Ascending aorta (tissue), 2 donors: ENCODE measurements at places on chromosomes 1 and 21.

DNA sequence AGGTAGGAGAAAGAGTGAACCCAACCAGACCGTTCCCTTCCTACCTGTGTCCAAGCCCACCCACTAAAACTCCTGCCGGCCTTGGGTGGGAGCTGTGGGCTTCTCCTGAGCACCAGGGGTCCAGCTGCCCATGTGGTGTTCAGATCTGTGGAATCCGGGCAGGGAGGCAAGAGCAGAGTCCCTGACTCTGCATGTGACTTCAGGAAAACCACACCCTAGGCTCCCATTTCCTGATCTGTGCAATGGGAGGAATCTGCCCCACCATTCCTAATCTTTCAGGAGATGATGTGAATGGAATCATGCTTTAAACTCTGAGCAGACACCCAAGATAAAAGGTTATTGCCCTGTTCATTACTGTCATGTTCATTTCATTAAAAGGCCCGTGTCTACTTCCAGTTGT is 27.6 kb downstream of the EIF2D start:
- no peaks in the 10 kb centered on the region for H3K27me3 ChIP-seq
- peaks cover 5% of the 10 kb centered on the region for H3K4me1 ChIP-seq
- no peak for DNase-seq
- no peak overlapping the region for H3K4me3 ChIP-seq
- peaks cover 50% of the 10 kb centered on the region for H3K36me3 ChIP-seq

- no peaks in the 10 kb centered on the region for H3K36me3 ChIP-seq
- H3K27me3 ChIP-seq: no peaks in the 10 kb centered on the region
- H3K4me3 ChIP-seq: no peak overlapping the region
Observed at GRCh38 chr1:11682287-11682771, 1.4 kb upstream of the MAD2L2 start.

DNA sequence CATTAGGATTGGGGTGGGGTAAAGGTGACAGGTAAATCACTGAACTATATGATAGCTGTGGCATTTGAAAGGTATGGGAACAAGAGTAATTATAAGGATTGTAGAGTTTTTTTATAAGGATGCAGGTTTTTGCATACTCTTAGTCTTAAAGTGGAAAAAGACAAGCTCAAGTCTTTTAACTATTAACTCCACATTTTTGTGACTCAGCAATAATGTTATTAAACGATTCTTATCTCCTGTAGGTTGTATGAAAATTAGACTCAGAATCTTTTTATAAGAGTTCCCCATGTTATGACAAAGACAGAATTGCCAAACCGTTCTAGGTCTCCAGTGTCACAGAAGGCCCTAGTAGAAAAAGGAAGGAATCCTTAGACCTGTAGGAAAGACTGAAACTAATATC is 49.9 kb upstream of the TTLL7 start:
- no peaks in the 10 kb centered on the region for H3K36me3 ChIP-seq
- H3K4me1 ChIP-seq: no peaks in the 10 kb centered on the region
- H3K27me3 ChIP-seq: no peaks in the 10 kb centered on the region
- H3K4me3 ChIP-seq: no peak overlapping the region

DNA sequence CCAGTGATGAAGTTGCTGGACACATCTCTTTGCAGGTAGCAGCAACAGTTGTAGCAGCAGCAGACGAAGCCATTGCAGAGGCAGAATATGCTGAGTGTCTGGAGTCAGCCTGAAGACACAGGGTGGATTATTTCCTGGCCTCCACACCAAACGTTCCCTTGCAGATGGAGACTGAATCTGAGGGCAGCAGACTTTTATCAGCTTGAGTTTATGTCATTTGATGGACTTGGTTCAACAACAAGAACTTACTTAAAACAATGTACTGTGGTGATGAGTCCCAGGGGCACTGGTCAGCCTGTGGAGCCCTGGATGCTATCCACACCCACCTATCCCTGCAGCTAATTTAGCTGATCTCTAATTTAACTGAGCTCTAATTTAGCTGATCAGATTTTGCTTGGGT is 17.1 kb upstream of the MPZL1 start:
- no peaks in the 10 kb centered on the region for H3K4me1 ChIP-seq
- no peaks in the 10 kb centered on the region for H3K27me3 ChIP-seq
- DNase-seq: no peak
- no peak overlapping the region for H3K27ac ChIP-seq
- no peaks in the 10 kb centered on the region for H3K36me3 ChIP-seq

DNA sequence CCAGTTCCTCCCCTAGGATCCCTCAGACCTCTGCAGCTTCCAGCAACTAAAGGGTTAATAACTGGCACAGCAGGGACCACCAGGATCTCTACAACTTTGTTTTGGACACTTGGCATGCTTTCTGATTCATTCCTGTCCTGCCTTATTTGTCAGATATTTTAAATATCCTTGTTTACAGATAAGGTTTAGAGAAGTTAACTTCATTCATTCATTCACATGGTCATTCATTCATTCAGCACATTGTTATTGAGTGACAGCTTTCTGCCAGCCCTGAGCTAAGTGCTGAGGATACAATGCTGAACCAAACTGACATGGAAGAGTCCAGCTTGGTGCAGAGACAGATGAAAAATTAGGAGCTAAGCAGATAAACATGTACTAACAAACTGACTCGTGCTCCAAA is 8.8 kb upstream of the PHC2 start:
- H3K27me3 ChIP-seq: no peaks in the 10 kb centered on the region
- no peaks in the 10 kb centered on the region for H3K4me1 ChIP-seq
- H3K4me3 ChIP-seq: no peak overlapping the region

DNA sequence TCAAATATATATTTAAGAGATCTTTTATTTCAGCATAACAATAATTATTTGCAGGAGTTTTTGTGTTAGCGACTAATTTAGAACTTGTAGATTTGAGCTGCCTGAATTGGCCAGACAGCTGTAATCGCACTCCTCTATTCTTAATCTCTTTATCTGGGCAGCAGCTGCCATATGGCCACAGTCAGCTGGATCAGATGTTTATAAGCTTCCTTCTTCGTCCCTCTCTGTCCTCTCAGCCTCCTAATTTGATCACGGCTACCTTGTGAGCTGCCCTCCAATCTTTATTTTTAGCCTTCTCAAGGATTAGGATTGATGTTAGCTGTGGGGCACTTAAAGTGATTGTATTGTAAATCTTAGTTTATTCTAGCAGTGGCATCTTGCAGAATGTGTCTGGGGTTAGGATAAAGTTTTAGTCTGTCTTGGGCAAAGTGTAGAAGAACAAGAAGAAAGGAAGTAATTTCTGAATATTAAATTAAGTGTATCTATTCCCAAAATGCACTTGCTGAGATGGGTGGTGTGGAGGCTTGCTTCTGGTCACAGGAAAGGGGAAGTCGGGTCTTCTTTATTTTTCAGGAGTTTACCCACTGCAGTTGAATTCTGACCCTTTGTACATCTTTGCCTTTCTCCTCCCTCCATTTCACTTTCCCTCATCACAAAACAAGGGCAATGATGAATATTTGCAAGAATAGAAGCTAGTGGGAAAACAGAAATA is 1.1 kb downstream of the ZBTB18 start:
- H3K4me1 ChIP-seq: no peaks in the 10 kb centered on the region
- H3K36me3 ChIP-seq: peaks cover 6% of the 10 kb centered on the region
- H3K27ac ChIP-seq: peak overlapping the region; percentile 22
- H3K4me3 ChIP-seq: peak overlapping the region; percentile 9

GRCh38 chr1:23393706-23394105 is 24.1 kb upstream of the ZNF436 start:
- no peak overlapping the region for H3K4me3 ChIP-seq
- H3K27ac ChIP-seq: peak overlapping the region; percentile 60
- no peaks in the 10 kb centered on the region for H3K4me1 ChIP-seq
- peaks cover 25% of the 10 kb centered on the region for H3K36me3 ChIP-seq
- DNase-seq: peak; percentile 70

GRCh38 chr1:1168451-1169411 is 4.9 kb upstream of the TTLL10 start:
- no peak overlapping the region for H3K4me3 ChIP-seq
- no peaks in the 10 kb centered on the region for H3K36me3 ChIP-seq
- peaks cover under 1% of the 10 kb centered on the region for H3K27me3 ChIP-seq
- no peak overlapping the region for H3K27ac ChIP-seq
- no peak for DNase-seq

DNA sequence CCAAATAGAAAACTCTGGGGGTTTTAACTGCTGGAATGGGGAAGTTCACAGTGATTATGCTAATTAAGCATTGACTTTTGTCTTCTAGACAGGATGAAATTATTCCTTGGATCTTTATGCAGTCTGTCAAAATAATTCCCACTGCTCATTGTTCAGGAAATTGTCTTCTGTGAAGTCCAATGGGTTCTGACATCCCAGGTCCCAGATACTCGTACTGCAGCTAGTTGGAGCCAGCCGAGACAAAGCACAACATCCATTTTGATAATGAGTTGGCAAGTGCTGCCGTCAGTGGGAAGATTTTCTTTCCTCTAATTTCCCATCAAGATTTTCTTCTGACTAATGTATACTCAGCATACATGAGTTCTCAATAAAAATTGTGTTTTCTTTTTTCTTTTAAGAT is 17.3 kb upstream of the B3GALT5 start:
- H3K4me3 ChIP-seq: no peak overlapping the region
- no peaks in the 10 kb centered on the region for H3K36me3 ChIP-seq
- no peak overlapping the region for H3K27ac ChIP-seq
- no peak for DNase-seq

GRCh38 chr1:244106176-244106575 is 55.1 kb downstream of the ZBTB18 start:
- H3K27me3 ChIP-seq: no peaks in the 10 kb centered on the region
- no peak for DNase-seq
- no peaks in the 10 kb centered on the region for H3K36me3 ChIP-seq
- no peak overlapping the region for H3K4me3 ChIP-seq
- no peak overlapping the region for H3K27ac ChIP-seq

- no peak for DNase-seq
- H3K36me3 ChIP-seq: no peaks in the 10 kb centered on the region
- peaks cover 1% of the 10 kb centered on the region for H3K4me1 ChIP-seq
- no peak overlapping the region for H3K4me3 ChIP-seq
- H3K27ac ChIP-seq: no peak overlapping the region
Observed at GRCh38 chr1:172929006-172929405, 121.7 kb downstream of the TNFSF18 start.
